Renal cortical epithelial cell (primary cell): ENCODE measurements at places on chromosomes 2 and 18. TPM values are rescaled to one million over a fixed set of nuclear protein-coding genes. Genes with fewer than 3 reads are reported as not detected.

Gene HOXD13
- not detected in 2 replicates for total RNA-seq

Gene RAPGEF4
- total RNA-seq, result under 0.01 and 1.2 TPM in 2 replicates

Gene GTF3C2
- total RNA-seq, result 32.1 and 40.2 TPM in 2 replicates

Gene TMEFF2
- total RNA-seq, result not detected in 2 replicates

Gene INPP5D
- total RNA-seq, result 1.2 and 9.7 TPM in 2 replicates

Gene UGT1A5
- total RNA-seq, result 0.35 and 3.8 TPM in 2 replicates

Gene CNTNAP5
- under 0.01 and 0.20 TPM in 2 replicates for total RNA-seq

Gene DAW1
- 1.5 and 14.1 TPM in 2 replicates for total RNA-seq

Gene SCTR
- 6.2 TPM in 1 of 2 replicates, not detected in the other for total RNA-seq

Gene RAD51AP2
- total RNA-seq, result under 0.01 TPM in 1 of 2 replicates, not detected in the other

Gene MRO
- 0.30 TPM in 1 of 2 replicates, not detected in the other for total RNA-seq

Gene IL37
- not detected in 2 replicates for total RNA-seq
